ENCODE measurements at places on chromosomes 7 and 10.

DNA sequence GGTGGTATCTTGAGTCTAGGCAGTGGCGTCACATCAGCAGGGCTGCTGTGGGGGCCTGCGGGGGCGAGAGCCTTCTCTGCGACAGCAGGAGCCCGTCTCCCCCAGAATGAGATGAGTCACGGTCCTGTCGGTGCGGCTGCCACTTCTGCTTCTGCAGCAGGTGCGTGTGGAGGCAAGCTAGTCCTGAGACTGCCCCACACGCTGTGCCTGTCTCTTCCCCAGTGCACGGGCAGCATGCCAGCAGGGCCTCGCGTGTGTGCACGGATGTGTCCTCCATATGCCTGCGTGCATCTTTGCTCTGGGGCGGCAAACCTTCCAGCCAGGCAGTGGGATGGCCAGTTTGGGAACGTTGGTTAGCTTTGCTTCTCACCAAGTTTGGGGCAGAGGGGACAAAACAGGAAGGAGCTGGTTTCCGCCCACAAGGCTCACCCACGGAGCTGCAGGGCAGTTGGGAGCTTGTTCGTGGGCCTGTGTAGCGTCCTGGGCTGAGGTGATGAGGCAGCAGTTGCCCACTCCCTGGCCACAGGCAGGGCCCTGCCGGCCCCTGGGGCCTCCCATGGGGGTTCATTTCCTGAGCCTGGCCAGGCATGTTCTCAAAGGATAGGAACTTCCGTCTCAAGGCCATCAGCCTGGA is 60.8 kb upstream of the PPIF start:
- peak; percentile 99 for DNase-seq

- DNase-seq, result no peak
Measured at GRCh38 chr10:1465418-1465911, 271.9 kb downstream of the ADARB2 start.

DNA sequence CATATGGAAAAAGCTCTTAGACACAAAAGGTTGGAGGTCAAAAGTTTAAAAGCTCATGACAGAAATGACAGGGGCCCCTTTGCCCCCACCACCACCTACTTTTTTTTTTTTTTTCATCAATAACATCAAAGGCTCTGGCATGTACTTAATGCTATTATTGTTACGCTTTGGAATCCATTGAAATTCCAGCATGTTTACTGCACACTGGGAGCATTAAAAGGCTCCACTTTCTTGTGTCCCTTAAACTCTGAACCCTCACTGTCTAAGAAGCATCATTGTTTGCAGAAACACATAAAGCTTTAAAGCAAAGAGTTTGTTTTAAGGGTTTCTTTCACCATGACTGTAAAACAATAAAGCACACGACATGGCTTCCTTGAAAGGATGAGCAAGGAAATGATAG is 149.4 kb downstream of the GLI3 start:
- no peak for DNase-seq

DNA sequence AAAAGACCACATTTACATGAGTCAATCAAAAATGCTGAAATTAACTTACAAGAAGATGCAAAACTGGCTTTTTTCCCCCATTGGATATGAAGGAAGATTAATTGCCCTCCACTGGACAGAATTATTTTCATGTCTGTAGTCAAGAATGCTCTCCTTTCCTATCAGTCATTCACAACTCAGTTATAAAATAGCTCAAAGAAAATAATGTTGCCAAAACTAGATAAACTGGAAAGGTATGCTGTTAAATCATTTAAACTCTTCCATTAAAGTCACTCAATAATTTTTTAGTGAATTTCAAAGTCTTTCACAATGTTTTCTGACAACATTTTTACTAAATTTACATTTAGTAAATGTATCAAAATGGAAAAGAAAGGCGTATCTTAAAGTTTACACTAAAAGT is 384.5 kb downstream of the HGF start:
- DNase-seq, result no peak

DNA sequence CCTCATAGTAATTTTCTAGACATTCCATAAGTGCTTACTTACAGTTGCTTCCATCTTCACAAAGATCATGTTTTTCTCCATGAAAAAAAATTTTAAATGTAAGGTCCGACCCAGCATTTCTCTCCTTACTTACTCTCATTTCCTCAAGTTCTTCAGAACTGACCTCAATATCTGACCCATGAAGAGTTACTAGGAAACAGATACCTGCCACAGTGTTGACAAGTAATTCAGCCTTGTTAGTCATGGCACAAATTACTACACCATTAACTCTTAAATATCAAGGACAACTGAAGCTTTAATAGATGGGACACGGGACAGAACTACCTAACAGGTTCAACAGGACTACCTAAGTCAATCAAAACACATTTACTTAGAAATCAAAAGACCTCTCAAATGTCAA is 316.2 kb downstream of the POM121L12 start:
- DNase-seq, result no peak

DNA sequence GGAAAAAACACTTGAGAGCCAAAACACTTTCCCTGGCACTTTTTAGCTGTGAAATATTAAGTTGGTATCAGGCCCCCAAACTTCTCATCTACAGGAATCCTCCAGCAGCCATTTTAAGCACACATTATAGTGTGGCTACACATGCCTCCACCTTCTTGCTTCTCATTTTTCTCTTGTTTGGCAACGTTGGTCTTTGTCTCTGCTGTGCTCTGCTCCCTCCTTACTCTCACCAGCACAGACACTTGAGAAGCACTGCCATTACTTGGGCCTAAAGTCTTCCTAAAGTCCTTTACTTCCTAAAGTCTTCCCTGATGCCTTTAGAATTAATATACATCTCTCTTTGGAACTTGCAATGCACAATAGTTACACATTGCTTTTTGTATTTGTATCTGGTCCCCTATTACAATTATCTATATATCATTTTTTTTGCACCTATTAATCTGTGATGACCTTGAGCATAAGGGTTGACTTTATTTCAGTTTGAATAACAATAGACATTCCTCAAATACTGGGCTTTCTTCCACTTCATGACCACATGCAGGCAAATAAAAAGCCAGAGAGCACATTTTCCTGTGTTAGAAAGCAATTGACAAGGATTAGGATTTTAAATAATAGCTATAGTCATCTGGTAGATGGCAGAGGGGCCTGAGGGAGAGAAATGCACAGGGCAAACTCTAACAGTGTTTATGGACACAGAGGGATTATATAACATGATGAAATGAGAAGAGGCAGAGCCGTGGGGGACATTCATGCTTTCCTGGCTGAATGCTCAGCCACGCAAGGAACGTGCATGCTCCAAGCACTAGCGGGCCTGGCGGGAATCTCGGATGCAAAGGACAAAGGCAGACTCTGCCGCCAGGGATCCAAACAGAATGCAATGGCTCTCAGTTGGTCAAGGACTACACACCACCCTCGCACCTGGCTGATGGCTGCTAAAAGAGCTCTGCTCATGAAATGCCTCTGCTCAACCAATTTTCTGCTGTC is 99.3 kb downstream of the CDC14C start:
- no peak for DNase-seq

DNA sequence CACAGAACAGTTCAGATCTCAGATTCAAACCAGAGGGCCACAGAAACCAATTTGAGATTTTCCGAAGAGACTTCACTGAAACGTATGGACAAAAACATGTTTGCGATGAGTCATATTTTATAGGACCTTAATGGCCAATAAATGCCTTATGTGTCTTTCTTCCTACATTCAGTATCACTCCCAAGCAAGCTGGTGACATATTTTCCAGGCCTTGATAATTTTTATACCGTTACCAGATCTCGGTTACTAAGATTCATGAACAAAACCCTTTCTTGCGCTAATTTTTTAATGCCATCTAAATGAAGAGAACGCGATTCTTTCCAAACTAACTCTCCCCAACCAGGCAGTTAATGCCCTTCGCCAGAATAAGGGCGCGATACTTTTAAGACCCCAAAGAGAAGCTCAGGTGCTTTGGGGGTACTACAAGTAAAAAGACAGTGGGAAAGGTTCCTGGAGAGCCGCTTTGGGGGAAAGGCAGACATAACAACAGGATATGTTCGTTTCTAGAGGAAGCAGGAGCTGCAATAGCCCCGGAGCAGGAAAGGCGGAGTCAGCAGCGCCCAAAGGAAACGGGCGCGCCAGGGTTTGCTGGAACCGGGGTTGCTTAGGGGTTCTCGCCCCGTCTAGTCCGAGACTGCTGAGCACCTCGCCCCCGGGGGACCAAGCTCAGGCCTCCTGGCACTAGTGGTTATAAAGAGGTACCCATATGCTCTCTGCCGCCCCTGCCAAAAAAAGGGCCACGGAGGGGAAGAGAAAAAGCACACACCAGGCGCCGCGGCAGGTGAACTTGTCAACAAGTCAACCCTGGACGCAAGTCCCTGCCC is 884 bp downstream of the ICA1 start:
- DNase-seq, result peak; percentile 47

DNA sequence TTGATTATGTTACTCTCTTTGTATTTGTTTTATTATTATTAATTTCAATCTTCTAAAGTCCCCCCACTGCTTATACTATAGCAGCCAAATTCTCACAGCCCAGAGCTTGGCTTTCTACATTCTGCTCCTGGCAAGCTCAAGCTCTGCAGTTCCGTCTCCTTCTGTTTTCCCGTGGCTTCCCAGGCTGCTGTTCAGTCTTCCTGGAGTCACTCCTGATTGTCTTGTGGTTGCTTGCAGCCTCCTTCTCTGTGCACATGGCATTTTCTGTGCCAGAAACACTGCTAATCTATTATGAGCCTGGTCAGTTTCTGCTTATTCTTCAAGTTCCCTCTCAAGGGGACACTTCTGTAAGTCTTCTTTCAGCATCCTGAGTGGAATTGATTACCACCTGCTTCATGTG is 533.7 kb upstream of the IGFBP3 start:
- DNase-seq, result no peak

- no peak for DNase-seq
Measured at GRCh38 chr7:12851142-12851541, 163.7 kb downstream of the ARL4A start.
